ENCODE measurements at places on chromosomes 3 and 15. TPM values are rescaled to one million over a fixed set of nuclear protein-coding genes. Genes with fewer than 3 reads are reported as not detected.

- H3K4me1 ChIP-seq = no peaks in the 10 kb centered on the region
- H3K36me3 ChIP-seq = no peaks in the 10 kb centered on the region
- no peaks in the 10 kb centered on the region for H3K27me3 ChIP-seq
- H3K27ac ChIP-seq = no peak overlapping the region
- DNase-seq = no peak
- no peak overlapping the region for H3K4me3 ChIP-seq
These were observed 442.4 kb downstream of the MCTP2 start for GRCh38 chr15:94673801-94674200.

Gene RHOV
- not detected for total RNA-seq

GRCh38 chr3:180700941-180701340 lies 21.7 kb upstream of the CCDC39 start:
- DNase-seq = no peak
- no peaks in the 10 kb centered on the region for H3K27me3 ChIP-seq

DNA sequence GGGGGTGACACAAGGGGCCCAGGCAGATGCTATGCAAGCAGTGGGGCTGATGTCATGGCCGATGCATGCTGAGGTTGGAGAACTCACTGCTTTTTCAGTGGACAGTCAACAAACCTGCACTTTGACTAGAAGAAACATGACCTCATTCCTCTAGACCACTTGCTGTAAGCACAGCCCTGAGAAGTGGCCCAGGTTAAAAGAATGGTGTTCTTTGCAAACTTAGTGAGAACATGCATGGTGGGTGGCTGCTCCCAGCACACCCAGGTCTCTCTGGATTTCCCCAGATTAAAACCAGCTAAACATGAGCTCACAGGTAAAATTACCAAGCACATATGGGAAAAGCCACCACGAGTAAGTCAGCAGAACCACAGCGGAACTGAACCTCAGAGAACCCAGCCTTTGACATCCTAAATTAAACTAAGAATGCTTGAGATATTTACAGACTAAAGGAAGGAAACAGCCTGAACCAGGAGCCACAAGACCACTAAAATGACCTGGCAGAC lies 15.5 kb downstream of the DLEC1 start:
- no peaks in the 10 kb centered on the region for H3K36me3 ChIP-seq
- H3K27ac ChIP-seq = no peak overlapping the region
- DNase-seq = no peak
- H3K27me3 ChIP-seq = no peaks in the 10 kb centered on the region

DNA sequence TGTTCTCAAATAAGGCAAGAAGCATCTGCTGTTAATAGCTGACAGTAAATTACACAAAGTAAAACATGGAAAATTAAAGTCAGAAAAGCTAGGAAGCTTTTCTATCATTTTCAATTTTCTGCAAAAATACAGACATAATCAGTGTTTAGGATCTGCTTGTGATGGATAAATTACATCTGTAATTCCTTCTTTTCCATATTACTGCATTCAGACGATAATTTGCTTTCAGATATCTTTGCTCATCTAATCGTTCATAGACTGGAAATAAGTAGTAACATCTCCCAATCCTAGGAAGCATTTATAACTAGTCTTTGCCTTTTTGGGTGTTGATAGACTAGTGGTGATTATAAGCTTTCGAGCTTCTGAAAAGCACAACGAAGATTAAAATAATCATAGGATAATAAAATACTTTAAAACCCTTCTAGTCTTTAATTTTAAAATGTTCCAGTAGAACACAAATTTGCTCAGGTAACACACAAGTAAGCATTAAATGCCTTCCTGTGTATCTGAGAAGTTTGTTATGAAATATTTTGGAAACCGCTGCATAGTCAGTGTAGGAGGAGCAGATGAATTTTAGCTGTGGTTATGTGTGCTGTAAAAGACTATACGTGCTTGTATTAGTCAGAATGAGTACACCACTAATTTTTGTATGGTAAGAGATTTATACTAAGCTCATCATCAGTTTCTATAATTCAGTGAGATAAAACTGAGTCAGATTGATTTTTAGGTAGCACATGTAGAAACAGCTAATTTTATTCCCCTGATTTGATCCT lies 41.0 kb downstream of the MBNL1 start:
- peaks cover 56% of the 10 kb centered on the region for H3K4me1 ChIP-seq
- H3K4me3 ChIP-seq = no peak overlapping the region
- DNase-seq = no peak
- peaks cover 29% of the 10 kb centered on the region for H3K36me3 ChIP-seq
- H3K27ac ChIP-seq = no peak overlapping the region
- no peaks in the 10 kb centered on the region for H3K27me3 ChIP-seq

Gene AGBL1
- not detected for total RNA-seq

- H3K36me3 ChIP-seq = no peaks in the 10 kb centered on the region
- H3K4me1 ChIP-seq = no peaks in the 10 kb centered on the region
- H3K4me3 ChIP-seq = no peak overlapping the region
- peaks cover 5% of the 10 kb centered on the region for H3K27me3 ChIP-seq
These were observed 205.0 kb downstream of the LSAMP start for GRCh38 chr3:116240261-116240660.

Gene AAGAB
- 59.1 TPM for total RNA-seq

DNA sequence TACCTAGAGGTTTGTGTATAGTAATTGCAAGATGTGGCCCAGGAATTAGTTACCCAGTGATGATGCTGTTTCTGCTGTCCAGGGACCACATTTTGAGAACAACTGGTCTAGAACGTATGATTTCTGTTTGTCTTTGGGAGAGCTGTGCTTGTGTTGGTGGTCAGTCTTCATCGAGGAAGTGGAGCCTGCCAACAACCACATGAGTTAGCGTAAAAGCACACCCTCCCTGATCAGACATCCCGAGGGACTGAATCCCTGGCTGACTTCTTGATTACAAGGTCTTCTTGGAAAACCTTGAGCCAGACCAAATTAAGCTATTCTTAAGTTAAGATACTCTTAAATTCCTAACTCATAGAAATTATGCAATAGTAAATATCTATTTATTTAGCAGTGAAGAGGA lies 81.7 kb upstream of the ZPLD1 start:
- no peaks in the 10 kb centered on the region for H3K27me3 ChIP-seq
- no peaks in the 10 kb centered on the region for H3K36me3 ChIP-seq
- H3K4me3 ChIP-seq = no peak overlapping the region
- DNase-seq = no peak
- peaks cover 3% of the 10 kb centered on the region for H3K4me1 ChIP-seq

Gene VGLL4
- 14.7 TPM for total RNA-seq

Gene CLDN1
- 2.4 TPM for total RNA-seq

GRCh38 chr3:109731639-109732473 lies 394.5 kb upstream of the DPPA4 start:
- H3K4me3 ChIP-seq = no peak overlapping the region
- no peaks in the 10 kb centered on the region for H3K27me3 ChIP-seq
- H3K36me3 ChIP-seq = no peaks in the 10 kb centered on the region
- H3K27ac ChIP-seq = no peak overlapping the region
- peak; percentile 30 for DNase-seq

DNA sequence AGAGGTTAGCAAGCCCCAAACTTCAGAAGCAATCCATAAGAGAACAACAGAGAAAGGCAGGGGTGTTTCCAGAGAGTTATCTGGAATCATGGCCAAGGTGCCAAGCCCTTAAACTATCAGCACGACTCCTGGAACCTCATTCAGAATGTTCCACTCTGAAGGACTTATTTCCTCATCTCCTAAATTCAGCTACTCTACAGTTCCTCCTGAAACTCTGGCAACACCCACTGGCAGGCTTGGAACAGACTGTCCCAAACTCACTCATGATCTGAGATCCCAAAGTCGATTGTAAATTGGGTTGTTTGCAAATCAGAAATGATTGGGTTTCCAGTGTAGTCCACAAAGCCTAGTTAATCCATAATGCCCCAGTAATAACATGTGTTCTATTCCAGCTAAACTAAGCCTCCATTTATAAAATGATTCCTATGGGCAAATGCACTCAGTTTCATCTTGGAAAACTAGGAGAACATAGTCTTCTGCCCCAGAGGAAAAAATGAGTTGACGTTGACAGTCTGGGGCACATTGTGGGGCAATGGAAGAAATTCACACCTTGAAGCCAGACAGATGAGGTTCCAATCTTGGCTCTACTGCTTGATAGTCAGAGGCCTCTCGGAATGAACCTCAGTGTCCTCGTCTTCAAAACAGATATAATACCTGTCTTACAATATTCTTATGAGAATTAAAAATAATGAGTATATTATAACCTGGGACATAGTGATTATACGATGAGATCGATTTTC lies 65.9 kb downstream of the SLCO2A1 start:
- H3K4me3 ChIP-seq = no peak overlapping the region
- no peak for DNase-seq

DNA sequence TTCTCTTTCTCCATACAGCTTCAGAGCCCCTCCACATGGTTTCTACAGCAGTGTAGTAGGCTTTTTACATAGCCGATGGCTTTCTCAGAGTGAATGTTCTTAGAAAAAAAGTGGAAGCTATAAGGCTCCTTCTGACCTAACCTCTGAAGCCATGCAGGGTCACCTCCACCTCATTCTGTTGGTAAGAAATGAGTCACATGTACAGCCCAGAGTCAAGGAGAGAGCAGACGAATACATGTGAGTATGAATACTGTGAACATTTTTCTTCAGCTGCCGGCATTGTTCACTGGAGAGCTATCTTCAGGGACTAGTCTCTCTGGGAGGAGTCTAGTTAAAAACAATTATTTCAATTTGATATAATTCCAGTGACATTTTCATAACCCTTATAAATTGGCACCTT lies 68.2 kb upstream of the THRB start:
- H3K27me3 ChIP-seq = no peaks in the 10 kb centered on the region
- no peaks in the 10 kb centered on the region for H3K4me1 ChIP-seq
- no peak for DNase-seq

- H3K4me1 ChIP-seq = no peaks in the 10 kb centered on the region
- peaks cover 11% of the 10 kb centered on the region for H3K27me3 ChIP-seq
- DNase-seq = no peak
- no peak overlapping the region for H3K4me3 ChIP-seq
These were observed 33.9 kb upstream of the ACAN start for GRCh38 chr15:88769161-88769971.

DNA sequence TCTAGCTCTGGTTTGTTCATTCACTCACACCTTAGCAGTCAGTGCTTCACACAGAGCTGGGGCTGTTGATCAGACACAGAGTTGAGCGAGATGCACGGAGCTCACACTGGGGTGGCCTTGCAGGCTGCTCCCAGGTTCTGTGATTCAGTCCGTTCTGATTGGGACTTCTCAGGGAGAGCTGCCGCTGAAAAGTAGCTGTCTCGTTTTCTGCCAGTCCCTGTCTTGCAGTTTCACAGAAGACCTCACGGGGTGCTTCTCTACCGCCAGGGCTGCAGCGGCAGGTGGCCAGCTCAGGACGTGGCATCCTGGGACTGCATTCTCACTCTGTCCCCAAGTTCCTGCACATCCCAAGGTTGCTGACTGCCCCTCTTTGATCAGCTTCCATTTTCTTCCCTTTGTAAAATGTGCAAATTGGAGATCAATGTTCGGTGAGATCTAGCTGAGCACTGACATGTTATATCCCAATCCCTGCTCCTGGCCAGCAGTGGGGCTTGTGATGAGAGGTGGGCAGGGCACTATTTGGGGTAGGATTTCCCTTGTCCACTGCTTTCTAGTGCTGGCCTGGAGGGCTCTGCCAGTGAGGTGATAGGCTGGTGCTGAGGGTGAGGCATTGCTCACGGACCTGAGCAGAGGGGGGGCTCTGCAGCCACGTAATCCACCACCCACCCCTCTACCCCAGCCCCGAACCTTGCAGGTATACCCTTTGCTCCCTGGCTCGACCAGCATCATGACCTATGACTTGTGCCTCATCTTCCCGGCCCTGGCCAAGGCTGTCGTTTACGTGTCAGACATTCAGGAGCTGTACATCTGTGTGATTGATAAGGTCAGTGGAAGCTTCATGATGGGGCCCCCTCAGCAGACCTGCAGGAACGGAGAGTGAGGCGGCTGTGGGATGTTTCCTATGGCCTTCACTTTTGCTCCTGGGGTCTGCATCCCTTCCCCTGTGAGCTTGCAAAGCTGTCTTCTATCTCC lies 5.3 kb upstream of the TXNRD3 start:
- no peak for DNase-seq
- no peaks in the 10 kb centered on the region for H3K36me3 ChIP-seq
- H3K27ac ChIP-seq = no peak overlapping the region
- H3K4me3 ChIP-seq = no peak overlapping the region
- H3K4me1 ChIP-seq = peaks cover 5% of the 10 kb centered on the region

Gene CYP19A1
- not detected for total RNA-seq

Gene GUCA1C
- not detected for total RNA-seq

GRCh38 chr3:66092175-66092995 lies 53.7 kb upstream of the MAGI1 start:
- no peak for DNase-seq
- no peak overlapping the region for H3K4me3 ChIP-seq
- H3K4me1 ChIP-seq = no peaks in the 10 kb centered on the region
- H3K27ac ChIP-seq = no peak overlapping the region
- no peaks in the 10 kb centered on the region for H3K27me3 ChIP-seq
- no peaks in the 10 kb centered on the region for H3K36me3 ChIP-seq

DNA sequence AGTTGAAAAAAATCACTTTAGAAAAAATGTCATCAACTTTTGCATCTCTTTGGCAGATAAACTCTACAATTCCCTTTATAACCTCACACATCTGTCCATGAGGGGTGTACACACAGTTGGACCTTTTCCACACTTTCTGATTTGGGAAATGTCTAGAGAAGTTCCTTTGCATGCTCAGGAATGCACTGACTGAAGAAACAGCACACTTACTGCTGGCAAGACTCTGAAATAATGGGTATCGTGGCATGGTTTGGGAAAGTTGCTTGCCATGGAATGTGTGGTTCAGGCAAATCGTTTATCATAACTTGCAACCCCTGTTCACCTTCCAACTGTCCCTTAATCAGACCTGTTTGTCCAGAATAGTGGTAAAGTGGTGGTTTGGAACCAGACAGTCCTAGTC lies 135.3 kb upstream of the TGFBR2 start:
- no peaks in the 10 kb centered on the region for H3K27me3 ChIP-seq
- DNase-seq = no peak
- H3K27ac ChIP-seq = no peak overlapping the region
- H3K4me3 ChIP-seq = no peak overlapping the region

DNA sequence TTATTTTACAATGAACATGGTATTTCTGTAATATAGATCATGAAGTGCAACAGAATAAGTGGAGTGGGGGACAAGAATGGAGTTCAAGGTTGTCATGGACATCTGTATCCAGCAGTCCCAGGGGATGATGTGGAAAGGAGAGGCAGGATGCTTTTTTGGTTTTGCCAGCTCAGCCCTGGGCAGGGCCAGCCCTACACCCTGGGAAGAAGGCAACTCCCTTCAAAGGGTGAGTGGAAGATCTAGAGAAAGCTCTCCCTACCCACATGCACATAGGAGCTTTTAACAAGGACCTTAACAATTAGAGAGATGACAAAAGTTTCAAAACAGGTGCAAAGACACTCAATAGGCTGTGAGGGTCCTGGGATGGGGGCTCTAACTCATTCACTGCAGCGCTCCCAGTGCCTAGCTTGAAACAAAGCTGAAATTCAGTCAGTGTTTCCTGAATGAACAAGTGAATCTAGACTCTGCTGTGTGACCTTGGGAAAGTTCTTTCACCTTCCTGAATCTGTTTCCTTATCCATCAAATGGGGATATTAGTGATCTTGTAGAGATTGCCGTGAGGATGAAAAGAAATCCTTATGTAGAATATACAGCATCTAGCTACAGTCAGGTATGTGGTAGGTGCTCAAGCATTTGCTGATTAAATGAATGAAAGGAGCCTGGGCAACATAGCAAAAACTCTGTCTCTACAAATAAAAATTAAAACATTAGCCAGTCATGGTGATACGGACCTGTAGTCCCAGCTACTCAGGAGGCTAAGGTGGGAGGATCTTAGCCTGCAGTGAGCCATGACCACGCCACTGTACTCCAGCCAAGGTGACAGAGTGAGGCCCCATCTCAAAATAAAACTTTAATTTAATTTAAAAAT lies 14.3 kb downstream of the BHLHE40 start:
- no peaks in the 10 kb centered on the region for H3K36me3 ChIP-seq
- peak; percentile 8 for DNase-seq
- no peak overlapping the region for H3K4me3 ChIP-seq
- H3K27ac ChIP-seq = peak overlapping the region; percentile 88

Gene GP9
- total RNA-seq = not detected
